ENCODE measurements at places on chromosomes 4 and X.

DNA sequence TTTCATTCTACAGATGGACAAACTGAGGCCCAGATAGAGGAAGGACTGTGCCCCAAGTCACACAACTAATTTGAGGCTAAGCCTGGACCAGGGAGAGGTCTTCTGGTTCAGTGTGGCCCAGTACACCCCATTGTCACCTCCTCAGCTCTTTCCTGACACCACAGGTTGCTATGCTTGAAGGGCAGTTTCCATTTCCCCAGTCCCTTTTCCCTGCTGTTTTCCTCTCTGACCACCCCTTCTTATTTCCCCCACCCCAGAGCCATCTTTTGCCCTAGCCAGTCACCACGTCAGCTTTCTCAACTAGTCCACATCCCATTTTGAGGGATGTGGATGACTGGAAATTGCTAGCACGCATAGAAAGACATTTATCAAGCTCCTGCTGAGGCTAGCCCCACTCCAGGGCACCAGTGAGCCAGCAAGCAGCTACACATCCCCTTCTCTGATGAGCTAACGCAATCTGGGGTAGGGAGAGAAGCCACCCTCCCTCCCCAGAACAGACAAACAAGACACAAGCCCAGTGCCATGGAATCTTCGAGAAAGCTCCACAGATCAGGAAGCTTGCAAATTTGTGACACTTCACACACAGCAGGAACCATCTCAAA is 1.3 kb downstream of the GABRE start:
- H3K36me3 ChIP-seq = no peaks in the 10 kb centered on the region
- no peaks in the 10 kb centered on the region for H3K4me1 ChIP-seq
- DNase-seq = no peak
- H3K27me3 ChIP-seq = no peaks in the 10 kb centered on the region
- H3K27ac ChIP-seq = no peak overlapping the region

DNA sequence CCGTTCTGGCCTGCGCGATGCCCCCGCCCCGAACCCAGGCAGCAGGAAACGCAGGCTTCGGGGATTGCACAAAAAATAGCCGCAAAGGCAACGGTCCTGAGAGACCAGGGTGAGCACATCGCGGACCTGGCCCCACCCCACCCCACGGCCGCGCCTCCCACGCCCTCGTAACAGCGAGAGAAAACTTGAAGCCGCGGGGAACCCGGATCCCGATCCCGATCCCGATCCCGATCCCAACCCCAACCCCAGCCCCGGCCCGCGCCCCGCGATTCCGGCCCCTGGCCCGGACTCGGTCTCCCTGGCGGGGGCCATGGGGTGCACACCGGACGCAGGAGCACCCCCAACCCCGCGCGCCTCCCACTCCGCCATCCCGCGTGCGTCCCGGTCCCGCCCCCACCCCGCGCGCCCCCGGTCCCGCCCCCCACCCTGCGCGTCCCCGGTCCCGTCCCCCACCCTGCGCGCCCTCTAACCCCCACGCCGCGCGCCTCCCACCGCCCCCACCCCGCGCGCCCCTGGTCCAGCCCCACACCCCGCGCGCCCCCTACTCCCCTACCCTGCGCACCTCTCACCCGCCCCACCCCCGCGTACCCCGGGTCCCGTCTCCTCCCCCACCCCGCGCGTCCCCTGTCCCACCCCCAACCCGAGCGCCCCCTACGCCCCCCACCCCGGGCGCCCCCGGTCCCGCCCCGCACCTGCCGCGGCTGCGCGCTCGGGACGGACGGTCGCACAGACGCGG is 29.0 kb downstream of the NOP14 start:
- H3K27ac ChIP-seq = peak overlapping the region; percentile 82
- H3K4me1 ChIP-seq = peaks cover 23% of the 10 kb centered on the region
- H3K36me3 ChIP-seq = peaks cover 6% of the 10 kb centered on the region

- H3K27me3 ChIP-seq = no peaks in the 10 kb centered on the region
- DNase-seq = no peak
- peak overlapping the region; percentile 81 for H3K27ac ChIP-seq
- H3K4me1 ChIP-seq = peaks cover 6% of the 10 kb centered on the region
- peaks cover 2% of the 10 kb centered on the region for H3K36me3 ChIP-seq
- H3K4me3 ChIP-seq = no peak overlapping the region
These were observed 113.0 kb downstream of the RBM47 start for GRCh38 chr4:40516651-40517050.

DNA sequence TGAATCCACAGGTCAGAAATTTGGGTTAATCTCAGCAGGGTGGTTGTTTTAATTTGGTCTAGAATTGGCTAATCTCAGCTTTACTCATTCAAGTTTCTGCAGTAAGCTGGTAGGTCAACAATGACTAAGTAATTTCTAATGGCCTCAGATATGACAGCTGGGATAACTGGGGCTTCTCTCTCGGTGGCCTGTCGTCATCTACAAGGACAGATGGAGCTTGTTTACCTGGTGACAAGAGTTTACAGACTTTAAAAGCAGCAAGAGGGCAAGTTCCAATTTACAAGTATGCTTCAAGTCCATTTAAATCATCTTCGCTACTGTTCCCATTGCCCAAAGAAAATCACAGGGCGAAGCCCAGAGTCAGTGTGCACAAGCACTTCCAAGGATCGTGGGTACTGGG is 453.9 kb downstream of the PDHA2 start:
- peak; percentile 1 for DNase-seq
- H3K27me3 ChIP-seq = no peaks in the 10 kb centered on the region
- H3K36me3 ChIP-seq = no peaks in the 10 kb centered on the region
- H3K4me1 ChIP-seq = no peaks in the 10 kb centered on the region
- no peak overlapping the region for H3K27ac ChIP-seq

GRCh38 chr4:48343551-48343950 is 2.2 kb downstream of the SLAIN2 start:
- DNase-seq = no peak
- H3K27me3 ChIP-seq = no peaks in the 10 kb centered on the region
- H3K27ac ChIP-seq = no peak overlapping the region

DNA sequence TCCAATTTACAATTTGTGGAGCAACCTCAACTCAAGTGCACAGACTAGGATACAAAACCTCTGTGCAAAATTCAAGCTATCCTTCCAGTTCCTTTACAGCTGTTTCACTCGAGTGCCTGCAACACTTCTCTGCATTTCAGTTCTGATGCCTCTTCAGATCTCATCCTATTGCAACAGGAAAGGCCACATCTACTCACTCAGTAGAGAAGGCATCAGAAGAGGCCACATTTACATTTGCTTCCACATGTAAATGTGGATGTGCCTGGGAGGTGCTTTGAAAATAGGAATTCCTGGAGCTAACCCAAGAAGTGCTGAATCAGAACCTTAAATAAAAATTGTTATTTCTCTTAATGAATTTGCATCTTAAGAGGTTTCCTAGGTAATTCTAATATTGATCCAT is 45.8 kb upstream of the SERTM2 start:
- H3K27ac ChIP-seq = no peak overlapping the region
- no peaks in the 10 kb centered on the region for H3K27me3 ChIP-seq
- no peaks in the 10 kb centered on the region for H3K4me1 ChIP-seq
- DNase-seq = no peak

DNA sequence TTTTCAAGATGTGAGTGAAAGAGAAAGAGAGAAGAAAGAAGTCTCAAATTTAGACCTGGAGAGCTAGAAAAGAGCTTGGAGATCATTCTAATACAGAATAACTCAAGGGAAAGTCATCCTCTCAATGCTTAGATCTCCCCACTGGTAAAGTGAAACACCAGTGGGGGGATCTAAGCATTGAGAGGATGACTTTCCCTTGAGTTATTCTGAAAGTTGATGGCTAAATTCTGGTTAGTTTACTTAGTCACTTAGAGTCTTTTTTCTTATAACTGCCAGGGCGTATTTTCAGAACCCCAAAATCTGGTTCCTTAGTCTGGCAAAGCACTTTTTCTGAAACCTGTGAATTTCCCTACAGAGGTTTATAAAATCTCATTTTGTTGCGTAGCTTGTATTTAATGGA is 198.6 kb downstream of the ARHGAP24 start:
- H3K27ac ChIP-seq = no peak overlapping the region
- H3K4me3 ChIP-seq = no peak overlapping the region
- H3K27me3 ChIP-seq = no peaks in the 10 kb centered on the region
- no peaks in the 10 kb centered on the region for H3K4me1 ChIP-seq
- no peaks in the 10 kb centered on the region for H3K36me3 ChIP-seq

DNA sequence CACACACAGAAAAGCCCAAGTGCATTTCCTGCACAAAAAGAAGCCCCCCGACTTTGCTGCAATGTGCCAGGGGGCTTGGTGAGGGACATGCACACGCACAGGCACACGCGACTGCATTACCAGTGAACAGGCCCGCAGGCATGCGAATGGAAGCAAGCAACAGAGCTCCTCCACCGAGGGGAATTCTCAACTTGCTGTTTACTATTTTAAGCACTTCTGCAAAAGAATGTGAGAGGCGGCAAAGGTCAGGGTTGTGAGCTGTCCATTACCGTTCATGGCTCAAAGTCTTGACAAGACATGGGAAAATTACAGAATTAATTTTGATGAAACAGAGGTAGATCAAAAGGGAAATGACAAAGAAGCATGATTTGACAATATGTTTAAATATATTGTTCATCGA is 342.5 kb upstream of the NOCT start:
- no peaks in the 10 kb centered on the region for H3K27me3 ChIP-seq
- H3K27ac ChIP-seq = no peak overlapping the region
- no peak for DNase-seq
- no peaks in the 10 kb centered on the region for H3K36me3 ChIP-seq
- no peak overlapping the region for H3K4me3 ChIP-seq
- no peaks in the 10 kb centered on the region for H3K4me1 ChIP-seq

- H3K36me3 ChIP-seq = no peaks in the 10 kb centered on the region
- no peak overlapping the region for H3K4me3 ChIP-seq
- no peaks in the 10 kb centered on the region for H3K4me1 ChIP-seq
- no peaks in the 10 kb centered on the region for H3K27me3 ChIP-seq
These were observed 199.4 kb upstream of the DDX53 start for GRCh38 chrX:22800360-22800759.

- DNase-seq = peak; percentile 10
- no peak overlapping the region for H3K27ac ChIP-seq
- no peak overlapping the region for H3K4me3 ChIP-seq
These were observed 31.0 kb upstream of the PDE5A start for GRCh38 chr4:119659576-119659975.

- DNase-seq = no peak
- H3K27me3 ChIP-seq = no peaks in the 10 kb centered on the region
- H3K4me3 ChIP-seq = no peak overlapping the region
- H3K36me3 ChIP-seq = no peaks in the 10 kb centered on the region
These were observed 317.5 kb downstream of the RAPGEF2 start for GRCh38 chr4:159420162-159421057.

DNA sequence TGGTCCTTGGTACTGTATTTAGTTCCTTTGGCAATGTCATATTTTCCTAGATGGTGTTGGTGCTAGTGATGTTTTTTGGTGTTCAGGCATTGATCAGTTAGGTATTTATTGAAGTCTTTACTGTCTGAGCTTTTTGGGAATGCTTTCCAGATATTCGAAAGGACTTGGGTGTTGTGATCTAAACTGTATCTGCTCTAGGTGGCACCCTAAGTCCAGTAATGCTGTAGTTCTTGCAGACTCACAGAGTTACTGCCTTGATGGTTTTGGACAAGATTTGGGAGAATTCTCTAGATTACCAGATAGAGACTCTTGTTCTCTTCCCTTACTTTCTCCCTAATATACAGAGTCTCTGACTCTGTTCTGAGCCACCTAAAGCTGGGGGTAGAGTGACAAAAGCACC is 513.6 kb upstream of the PITX2 start:
- DNase-seq = no peak
- H3K4me3 ChIP-seq = no peak overlapping the region
- no peak overlapping the region for H3K27ac ChIP-seq
- H3K4me1 ChIP-seq = no peaks in the 10 kb centered on the region

DNA sequence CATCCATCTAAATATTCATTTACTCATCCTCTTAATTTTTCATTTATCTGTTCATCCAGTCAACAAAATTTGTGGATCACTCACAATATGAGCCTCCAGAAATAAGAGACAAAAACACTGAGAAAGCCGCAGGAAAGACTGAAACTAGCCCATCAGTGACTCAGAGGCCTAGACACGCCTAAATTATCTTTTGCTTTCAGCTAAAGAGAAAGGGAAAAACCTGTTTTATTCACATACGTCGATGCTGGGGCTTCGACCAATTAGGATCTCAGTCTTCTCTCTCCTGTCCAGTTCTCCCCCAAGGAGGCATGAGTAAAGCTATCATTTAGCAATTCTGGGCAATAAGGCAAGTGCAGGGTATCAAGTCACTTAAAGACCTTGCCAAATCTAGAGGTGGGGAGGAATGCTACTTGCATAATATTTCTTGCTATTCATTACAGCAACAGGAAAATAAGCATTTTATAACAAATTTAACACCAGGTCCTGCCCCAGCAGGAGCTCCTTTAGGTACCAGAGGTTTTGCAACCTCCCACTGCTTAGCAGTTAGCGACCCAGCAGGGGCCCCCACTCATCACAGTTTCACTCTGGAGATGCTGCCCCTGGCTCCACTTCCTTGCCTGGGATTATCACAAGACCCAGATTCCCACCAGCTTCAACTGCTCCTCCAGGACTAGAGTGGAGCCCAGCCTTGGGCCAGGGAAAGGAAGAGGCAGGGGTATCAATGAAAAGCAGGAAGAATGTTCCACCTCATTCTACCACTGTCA is 30.1 kb upstream of the TMEM154 start:
- H3K27me3 ChIP-seq = no peaks in the 10 kb centered on the region
- H3K4me1 ChIP-seq = no peaks in the 10 kb centered on the region
- DNase-seq = peak; percentile 22
- no peak overlapping the region for H3K4me3 ChIP-seq

GRCh38 chr4:52358883-52359321 is 300.2 kb downstream of the USP46 start:
- peak; percentile 6 for DNase-seq
- H3K36me3 ChIP-seq = no peaks in the 10 kb centered on the region
- no peak overlapping the region for H3K27ac ChIP-seq

- no peak for DNase-seq
- no peaks in the 10 kb centered on the region for H3K27me3 ChIP-seq
- no peaks in the 10 kb centered on the region for H3K36me3 ChIP-seq
- H3K27ac ChIP-seq = no peak overlapping the region
- H3K4me3 ChIP-seq = no peak overlapping the region
- no peaks in the 10 kb centered on the region for H3K4me1 ChIP-seq
These were observed 195.9 kb downstream of the KDR start for GRCh38 chr4:54929459-54929858.

DNA sequence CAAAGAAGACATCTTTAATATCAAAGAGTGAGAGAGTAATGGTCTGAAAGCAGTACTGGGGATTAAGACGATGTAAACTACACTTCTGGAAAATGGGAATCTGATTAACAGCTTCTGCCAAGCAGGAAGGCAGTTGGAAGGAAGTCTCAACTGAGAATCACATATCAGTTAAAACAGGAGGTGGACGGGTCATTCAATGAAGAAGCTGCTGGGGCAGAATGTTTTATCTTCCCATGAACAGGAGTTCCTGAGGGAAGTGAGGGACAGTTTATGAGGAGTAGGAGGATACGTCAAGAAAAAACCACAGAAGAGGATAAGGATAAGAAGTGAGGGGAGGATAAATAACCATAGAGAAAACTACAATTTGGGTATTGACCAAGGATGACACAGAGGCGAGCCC is 38.7 kb upstream of the MAGEA10 start:
- no peak overlapping the region for H3K27ac ChIP-seq
- no peak overlapping the region for H3K4me3 ChIP-seq
- no peak for DNase-seq

Measured in small intestine (tissue), 16 donors.